ENCODE measurements at places on chromosomes 6 and 20.

DNA sequence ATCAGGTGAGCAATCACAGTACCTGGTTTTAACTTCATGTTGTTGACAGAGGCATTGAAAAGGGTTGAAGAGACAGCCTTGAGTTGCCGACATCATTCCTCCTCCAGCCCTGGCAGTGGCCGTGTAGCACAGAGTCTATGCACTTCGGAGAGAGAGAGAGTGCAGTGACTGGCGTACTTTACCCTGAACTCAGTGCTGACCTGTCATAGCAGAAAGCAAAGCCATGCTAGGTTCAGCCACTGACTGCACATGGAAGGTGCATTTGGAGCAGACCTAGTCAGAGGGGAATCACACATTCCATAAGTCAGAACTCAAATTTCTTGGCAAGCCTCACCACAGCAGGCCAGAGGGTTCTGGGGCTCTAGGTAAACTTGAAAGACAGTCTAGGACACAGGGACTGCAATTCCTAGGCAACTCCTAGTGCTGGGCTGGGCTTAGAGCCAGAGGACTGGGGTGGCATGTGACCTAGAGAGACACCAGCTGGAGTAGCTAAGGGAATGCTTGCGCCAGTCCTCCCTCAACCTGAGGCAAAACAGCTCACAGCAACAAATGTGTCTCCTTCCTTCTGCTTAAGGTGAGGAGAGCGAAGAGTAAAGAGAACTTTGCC lies 69.1 kb downstream of the ELOVL4 start:
- DNase-seq: no peak

DNA sequence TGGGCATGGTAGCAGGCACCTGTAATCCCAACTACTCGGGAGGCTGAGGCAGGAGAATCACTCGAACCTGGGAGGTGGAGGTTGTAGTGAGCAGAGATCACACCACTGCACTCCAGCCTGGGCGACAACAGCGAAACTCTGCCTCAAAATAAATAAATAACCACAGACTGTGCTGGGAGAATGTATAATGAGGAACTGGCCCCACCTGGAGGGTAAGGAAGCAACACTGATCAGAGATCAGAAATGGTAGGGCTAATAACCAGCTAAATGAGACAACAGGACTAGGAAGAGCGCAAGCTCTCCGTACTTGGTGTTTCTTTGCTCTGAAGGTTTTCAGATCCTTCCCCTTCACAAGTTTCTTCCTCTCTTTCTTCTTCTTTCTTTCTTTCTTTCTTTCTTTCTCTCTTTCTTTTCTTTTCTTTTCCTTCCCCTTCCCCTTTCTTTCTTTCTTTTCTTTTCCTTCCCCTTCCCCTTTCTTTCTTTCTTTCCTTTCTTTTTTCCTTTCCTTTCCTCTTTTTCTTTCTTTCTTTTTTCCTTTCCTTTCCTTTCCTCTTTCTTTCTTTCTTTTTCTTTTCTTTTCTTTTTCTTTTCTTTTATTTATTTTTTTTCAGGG lies 14.6 kb downstream of the CCM2L start:
- no peak for DNase-seq

- DNase-seq: no peak
Observed at GRCh38 chr6:19731282-19731681, 105.9 kb upstream of the ID4 start.

DNA sequence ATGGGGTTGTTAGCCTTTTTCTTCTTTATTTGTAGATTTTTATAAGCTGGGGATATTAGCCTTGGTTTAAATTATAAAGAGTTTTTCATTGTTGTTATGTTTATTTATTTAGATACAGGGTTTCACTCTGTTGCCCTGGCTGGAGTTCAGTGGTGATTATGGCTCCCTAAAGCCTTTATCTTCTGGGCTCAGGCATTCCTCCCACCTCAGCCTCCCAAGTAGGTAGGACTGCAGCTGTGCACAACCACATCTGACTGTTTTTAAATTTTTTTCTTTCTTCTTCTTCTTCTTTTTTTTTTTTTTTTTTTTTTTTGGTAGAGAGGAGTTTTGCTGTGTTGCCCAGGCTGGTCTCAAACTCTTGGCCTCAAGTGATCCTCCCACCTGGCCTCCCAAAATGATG lies 80.9 kb downstream of the UBE3D start:
- no peak for DNase-seq

DNA sequence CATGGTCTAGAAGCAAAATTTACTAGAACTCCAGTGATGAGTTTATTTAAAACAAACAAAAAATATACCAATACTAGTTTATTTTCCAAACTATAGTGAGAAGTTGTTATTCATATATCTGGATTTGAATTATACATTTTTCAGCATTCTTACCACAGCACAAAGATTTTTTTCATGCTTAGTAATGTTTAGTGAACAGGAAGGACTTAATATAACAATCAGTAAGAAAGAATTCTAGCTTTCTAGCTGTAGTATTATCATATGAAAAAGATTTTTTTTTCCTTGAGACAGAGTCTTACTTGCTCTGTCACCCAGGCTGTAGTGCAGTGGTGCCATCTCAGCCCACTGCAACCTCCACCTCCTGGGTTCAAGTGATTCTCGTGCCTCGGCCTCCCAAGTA lies 13.8 kb downstream of the MARCKS start:
- DNase-seq: no peak

- DNase-seq: no peak
Observed at GRCh38 chr6:157095084-157095483, 228.2 kb downstream of the TMEM242 start.

DNA sequence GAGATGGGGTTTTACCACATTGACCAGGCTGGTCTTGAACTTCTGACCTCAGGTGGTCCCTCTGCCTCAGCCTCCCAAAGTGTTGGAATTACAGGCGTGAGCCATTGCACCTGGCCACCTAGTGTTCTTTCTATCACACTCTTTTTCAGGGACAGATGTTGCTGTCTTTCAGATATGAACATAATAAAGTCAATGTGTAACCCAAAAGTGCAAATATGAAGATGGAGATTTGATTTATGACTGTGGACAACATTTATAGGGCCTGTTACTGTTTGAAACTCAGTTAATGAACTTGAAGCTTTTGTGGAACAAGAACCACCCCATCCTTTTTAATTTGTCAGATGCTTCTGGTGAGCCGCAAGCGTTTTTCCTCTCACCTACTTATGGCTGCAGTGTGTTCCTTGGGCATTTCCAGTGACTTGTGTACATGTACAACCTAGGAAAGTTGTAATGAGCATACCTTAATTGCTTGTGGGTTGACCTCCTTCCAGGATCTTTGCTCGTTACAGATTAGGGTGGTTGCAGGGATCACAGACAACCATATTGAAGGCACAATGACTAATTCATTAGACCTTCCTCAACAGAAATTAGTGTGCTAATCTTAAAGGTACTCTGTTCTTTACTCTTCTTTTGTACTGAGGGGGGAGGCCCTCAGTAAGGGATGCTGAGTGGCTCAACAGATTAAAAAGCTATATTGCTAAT lies 6.8 kb downstream of the TBPL1 start:
- DNase-seq: no peak

GRCh38 chr20:49361862-49362660 lies 84.2 kb upstream of the ZNFX1 start:
- DNase-seq: no peak

- DNase-seq: no peak
Observed at GRCh38 chr6:50720623-50721022, 7.3 kb downstream of the TFAP2D start.

GRCh38 chr6:12585497-12585958 lies 131.0 kb upstream of the PHACTR1 start:
- DNase-seq: no peak

DNA sequence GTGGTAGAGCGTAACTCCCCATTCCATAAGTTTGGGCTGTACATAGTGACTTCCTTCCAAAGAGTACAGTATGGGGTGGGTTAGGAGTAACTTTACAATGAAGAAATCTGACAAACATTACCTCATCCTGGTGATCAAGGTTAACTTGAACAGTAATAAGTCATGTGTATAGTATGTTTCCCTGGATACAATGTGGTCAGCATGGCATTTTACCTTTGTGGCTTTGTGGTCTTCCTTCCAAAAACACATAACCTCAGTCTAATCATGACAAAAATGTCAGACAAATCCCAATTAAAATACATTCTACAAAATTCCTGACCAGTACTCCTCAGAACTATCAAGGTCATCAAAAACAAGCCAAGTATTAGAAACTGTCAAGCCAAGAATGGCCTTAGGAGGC lies 225.1 kb downstream of the UBE3D start:
- no peak for DNase-seq

GRCh38 chr6:111038534-111039252 lies 48.6 kb upstream of the SLC16A10 start:
- no peak for DNase-seq

DNA sequence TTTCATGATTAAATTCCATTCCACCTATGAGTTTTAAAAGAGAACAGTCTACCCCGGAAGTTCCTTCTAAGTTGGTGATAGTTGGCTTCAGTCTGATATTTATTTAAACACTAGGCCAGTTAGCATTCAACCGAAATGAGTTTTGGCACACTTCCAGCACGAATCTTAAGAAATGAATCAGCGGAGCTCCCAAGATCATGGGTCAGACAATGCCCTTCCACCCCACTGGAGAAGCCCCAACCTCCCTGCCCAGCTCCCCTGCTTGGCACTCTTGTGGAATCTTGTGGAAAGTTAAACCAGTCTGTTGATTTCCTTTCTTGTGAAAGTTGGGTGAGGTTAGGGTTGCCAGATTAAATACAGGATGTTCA lies 64.3 kb downstream of the MKKS start:
- no peak for DNase-seq

GRCh38 chr6:86502497-86502896 lies 434.8 kb upstream of the HTR1E start:
- DNase-seq: no peak

- DNase-seq: no peak
Observed at GRCh38 chr20:54361475-54361874, 113.9 kb upstream of the DOK5 start.

DNA sequence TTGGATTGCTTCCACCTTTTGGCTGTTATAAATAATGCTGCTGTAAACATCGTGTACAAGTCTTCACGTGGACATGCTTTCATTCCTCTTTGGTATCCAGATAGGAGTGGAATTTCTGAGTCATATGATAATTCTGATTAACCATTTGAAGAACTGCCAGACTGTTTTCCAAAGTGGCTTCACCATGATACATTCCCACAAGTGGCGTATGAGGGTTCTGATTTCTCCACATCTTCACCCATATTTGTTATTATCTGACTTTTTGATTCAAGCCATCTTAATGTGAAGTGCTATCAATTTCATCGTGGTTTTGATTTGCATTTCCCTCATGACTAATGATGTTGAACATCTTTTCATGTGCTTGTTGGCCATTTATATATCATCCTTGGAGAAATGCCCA lies 2.9 kb upstream of the SNRPB start:
- no peak for DNase-seq

DNA sequence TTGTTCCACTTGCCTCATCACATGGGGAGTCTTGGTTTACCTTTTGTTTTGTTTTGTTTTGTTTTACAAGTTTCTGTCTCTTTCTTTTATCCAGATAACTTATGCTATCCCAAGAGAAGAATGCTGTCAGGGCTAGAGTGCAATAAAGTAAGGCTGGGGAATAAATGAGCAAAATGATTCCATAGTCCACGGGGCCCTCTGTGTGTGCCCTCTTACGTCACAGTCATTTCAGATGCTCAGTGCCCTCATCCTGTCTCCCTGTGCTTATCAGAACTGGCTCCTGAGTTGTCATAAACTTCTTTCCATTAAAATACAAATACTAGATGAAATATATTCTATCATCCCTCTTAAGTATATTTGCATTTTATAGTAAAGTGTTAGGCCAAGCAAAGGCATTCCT lies 30.8 kb upstream of the ENPP1 start:
- no peak for DNase-seq

DNA sequence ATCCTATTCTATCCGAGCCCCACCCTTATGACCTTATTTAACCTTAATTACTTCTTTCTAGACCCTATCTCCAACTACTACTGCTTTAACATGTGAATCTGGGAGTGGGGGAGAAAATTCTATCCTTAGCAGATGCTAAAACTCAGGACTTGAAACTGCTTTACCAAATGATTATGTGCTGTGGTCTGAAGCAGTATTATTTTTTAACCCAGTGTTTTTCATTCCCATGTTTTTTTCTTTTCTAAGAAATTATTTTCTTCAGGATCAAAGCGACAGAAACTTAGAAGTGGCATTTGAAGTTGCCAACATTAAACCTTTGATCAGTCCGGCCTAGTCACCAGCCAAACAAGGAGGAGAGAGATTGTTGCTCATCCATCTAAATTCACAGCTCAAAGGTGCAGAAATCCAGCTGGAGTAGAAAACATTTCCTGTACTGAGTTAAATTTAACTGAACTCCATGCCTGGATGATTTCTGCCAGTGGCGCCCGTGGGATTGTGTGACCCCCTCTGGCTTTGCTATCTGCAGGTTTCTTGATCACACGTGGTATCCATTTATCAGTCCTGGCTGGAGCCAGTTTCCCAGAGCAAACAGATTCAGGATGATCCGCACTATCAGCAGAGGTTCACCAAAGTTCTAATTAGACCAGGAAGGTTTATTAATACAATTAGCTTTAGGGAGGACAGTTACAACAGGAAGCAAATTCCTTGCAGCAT lies 300.5 kb downstream of the PLCB1 start:
- DNase-seq: no peak

DNA sequence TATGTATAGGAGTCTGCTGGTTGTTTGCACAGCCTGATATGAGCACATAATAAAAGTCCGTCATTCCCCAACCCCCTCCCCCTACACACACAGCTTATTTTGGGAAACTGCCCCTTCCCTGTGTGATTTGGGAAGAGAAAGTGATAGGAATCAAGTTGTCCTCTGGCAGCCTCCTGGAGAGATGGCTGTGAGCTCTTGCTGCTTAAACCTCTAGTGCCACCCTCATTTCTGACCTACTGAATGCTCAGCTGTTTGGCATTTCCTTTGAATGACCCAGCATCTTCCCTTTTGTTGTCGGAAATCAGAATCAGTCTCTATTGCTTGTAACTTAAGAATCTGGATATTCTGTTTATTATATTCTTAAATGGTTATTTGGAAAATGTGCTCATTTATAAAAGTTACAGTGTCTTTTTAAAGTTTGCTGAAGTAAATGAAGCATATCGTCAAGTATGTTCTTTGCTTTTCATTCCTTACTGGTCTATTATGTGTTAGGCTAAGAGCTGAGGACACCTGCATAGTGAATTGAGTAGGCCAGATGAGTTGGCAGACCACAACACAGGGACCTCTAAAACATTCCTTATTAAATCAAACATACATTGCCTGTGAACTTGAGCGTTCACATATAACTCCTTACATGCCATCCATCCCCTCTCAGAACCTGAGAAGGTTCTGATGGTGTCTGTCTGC lies 5.5 kb downstream of the RWDD2A start:
- DNase-seq: no peak

GRCh38 chr6:15877231-15877630 lies 214.4 kb upstream of the DTNBP1 start:
- no peak for DNase-seq
